ENCODE measurements at places on chromosomes 16 and 17. TPM values are rescaled to one million over a fixed set of nuclear protein-coding genes. Genes with fewer than 3 reads are reported as not detected.

- peak within 1 kb of the TSS; percentile 81 for H3K27ac ChIP-seq
- peak; percentile 48 for DNase-seq
- H3K27me3 ChIP-seq: no peaks in the 10 kb centered on the region
- peaks cover 18% of the 10 kb centered on the region for H3K36me3 ChIP-seq
These were observed at the start of gene EXOC7 for GRCh38 chr17:76103274-76104139. TSS of gene EXOC7 (minus strand) at chr17:76103787. CDS start at chr17:76103692, 95 bp downstream.

GRCh38 chr17:73650140-73650539 is 5.9 kb upstream of the SDK2 start:
- no peak overlapping the region for H3K4me3 ChIP-seq
- no peak for DNase-seq
- H3K27ac ChIP-seq: no peak overlapping the region
- peaks cover 5% of the 10 kb centered on the region for H3K4me1 ChIP-seq
- H3K36me3 ChIP-seq: no peaks in the 10 kb centered on the region

GRCh38 chr17:56908001-56908542 is 5.8 kb downstream of the TRIM25 start:
- H3K27ac ChIP-seq: no peak overlapping the region
- DNase-seq: no peak
- H3K4me3 ChIP-seq: no peak overlapping the region
- no peaks in the 10 kb centered on the region for H3K27me3 ChIP-seq
- H3K4me1 ChIP-seq: peaks cover 8% of the 10 kb centered on the region

GRCh38 chr17:35023538-35023937 is 40.0 kb downstream of the RFFL start:
- DNase-seq: no peak
- peak overlapping the region; percentile 87 for H3K27ac ChIP-seq
- no peaks in the 10 kb centered on the region for H3K27me3 ChIP-seq
- peaks cover 17% of the 10 kb centered on the region for H3K4me1 ChIP-seq
- no peaks in the 10 kb centered on the region for H3K36me3 ChIP-seq

DNA sequence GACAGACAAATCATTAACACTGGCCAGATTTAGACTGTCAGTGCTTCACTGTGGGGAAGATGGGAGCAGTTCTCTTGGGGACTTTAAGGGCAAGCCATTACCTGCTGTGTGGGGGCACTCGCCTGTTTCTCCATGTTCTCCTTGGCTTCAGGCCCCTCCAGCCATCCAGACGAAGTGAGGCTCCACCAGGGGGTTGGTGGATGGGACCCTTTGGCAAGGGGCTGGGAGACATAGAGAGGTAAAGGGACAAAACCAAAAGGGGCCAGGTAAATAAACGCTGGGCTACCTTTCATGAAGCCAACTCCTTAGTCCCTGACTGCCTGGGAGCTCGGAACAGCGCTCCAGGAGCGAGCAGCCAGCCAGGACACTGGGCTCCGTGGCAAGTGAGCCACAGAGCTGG is 14.0 kb downstream of the TBX4 start:
- H3K36me3 ChIP-seq: no peaks in the 10 kb centered on the region
- H3K4me1 ChIP-seq: no peaks in the 10 kb centered on the region
- no peak for DNase-seq
- no peak overlapping the region for H3K27ac ChIP-seq
- H3K4me3 ChIP-seq: no peak overlapping the region

DNA sequence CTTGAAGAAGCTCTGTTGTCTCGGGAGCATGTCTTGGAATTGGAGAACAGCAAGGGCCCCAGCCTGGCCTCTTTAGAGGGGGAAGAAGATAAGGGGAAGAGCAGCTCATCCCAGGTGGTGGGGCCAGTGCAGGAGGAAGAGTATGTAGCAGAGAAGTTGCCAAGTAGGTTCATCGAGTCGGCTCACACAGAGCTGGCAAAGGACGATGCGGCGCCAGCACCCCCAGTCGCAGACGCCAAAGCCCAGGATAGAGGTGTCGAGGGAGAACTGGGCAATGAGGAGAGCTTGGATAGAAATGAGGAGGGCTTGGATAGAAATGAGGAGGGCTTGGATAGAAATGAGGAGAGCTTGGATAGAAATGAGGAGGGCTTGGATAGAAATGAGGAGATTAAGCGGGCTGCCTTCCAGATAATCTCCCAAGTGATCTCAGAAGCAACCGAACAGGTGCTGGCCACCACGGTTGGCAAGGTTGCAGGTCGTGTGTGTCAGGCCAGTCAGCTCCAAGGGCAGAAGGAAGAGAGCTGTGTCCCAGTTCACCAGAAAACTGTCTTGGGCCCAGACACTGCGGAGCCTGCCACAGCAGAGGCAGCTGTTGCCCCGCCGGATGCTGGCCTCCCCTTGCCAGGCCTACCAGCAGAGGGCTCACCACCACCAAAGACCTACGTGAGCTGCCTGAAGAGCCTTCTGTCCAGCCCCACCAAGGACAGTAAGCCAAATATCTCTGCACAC is 21.2 kb downstream of the AKAP1 start:
- H3K4me3 ChIP-seq: no peak overlapping the region
- peaks cover 10% of the 10 kb centered on the region for H3K36me3 ChIP-seq
- peak overlapping the region; percentile 95 for H3K27ac ChIP-seq
- DNase-seq: no peak
- no peaks in the 10 kb centered on the region for H3K27me3 ChIP-seq
- H3K4me1 ChIP-seq: peaks cover 28% of the 10 kb centered on the region

DNA sequence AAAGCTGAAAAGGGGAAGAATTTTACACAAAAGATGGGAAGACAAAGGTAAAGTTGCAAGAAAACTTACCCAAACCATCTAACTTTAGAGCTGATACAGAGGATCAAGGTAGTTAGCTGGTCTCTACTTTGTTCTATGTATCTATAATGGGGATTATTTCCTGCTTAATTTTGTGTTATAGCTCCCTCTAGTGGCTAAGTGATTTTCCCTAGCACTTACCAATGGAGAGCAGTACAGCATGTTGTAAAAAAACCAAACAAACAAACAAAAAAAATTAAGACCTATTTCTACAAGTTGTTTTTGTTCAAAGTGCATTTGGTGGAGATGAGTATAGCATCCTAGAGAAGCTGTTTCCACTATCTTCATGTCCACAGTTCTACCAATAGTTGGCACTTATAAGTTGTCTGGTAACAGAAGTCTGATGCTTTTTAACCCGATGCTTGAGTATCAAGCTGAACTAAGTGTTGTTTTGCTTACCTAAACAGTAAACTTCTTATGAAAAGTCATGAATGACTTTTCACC is 7.5 kb downstream of the SRSF1 start:
- H3K4me1 ChIP-seq: peaks cover 36% of the 10 kb centered on the region
- H3K27me3 ChIP-seq: no peaks in the 10 kb centered on the region
- no peak overlapping the region for H3K27ac ChIP-seq
- DNase-seq: no peak
- H3K4me3 ChIP-seq: no peak overlapping the region
- H3K36me3 ChIP-seq: peaks cover 21% of the 10 kb centered on the region

DNA sequence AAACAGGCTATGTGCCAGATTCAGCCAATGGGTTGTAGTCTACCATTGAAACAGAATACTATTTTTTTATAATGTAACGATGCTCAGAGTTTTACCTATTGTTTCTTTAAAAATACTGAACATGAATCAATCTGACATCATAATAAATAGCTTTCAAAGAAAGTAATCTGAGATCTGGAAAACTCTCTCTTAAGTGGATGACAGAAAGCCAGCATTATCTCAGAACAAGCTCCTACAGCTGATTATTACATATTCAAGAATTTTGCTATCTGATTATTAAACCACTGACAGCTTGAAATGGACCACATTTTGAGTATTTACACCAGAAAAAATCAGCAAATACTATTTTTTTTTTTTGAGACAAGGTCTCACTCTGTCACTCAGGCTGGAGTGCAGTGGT is 484.2 kb upstream of the SOX9 start:
- no peak for DNase-seq
- no peaks in the 10 kb centered on the region for H3K27me3 ChIP-seq
- no peaks in the 10 kb centered on the region for H3K4me1 ChIP-seq
- H3K4me3 ChIP-seq: no peak overlapping the region
- no peak overlapping the region for H3K27ac ChIP-seq
- H3K36me3 ChIP-seq: no peaks in the 10 kb centered on the region

- H3K4me1 ChIP-seq: peaks cover 23% of the 10 kb centered on the region
- no peak overlapping the region for H3K4me3 ChIP-seq
- peak; percentile 4 for DNase-seq
These were observed 643.5 kb downstream of the CDH11 start for GRCh38 chr16:64478252-64478906.

DNA sequence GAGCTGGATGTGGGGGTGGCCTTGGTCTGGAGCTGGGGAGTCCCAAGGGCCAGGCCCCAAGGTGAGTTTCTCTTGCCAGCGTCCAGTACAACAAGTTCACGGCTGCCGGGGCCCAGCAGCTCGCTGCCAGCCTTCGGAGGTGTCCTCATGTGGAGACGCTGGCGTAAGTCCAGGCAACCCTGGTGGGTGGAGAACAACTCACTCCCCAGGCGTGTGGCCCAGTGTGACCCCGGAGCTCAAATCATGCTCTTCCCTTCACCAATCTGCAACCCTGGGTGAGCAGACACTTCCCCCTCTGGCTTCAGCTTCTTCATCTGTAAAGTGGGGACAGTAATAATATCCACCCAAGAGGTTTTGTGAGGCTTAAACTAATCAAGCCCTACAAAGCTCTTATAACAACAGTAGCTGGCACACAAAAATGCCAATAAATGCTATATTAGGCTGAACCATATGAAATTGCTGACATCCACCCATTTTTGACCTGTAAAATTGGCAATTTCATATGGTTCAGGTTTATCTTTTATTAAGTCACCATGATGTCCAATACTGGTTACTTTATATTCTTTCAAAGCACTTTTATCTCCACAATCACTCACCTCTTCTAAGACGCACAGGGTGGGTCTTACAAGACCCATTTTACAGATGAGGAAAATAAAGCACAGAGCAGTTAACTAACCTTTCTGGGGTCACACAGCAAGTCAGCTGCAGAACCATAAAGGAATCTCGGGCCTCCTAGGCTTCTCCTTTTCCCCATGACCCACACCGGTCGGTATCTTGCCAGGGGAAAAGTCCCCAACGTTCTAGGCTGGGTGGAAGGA is 19.7 kb downstream of the DEXI start:
- peak overlapping the region; percentile 84 for H3K27ac ChIP-seq
- peaks cover 59% of the 10 kb centered on the region for H3K4me1 ChIP-seq
- no peak overlapping the region for H3K4me3 ChIP-seq
- peak; percentile 82 for DNase-seq

GRCh38 chr16:22901563-22901962 is 87.6 kb downstream of the HS3ST2 start:
- no peak overlapping the region for H3K27ac ChIP-seq
- H3K4me3 ChIP-seq: no peak overlapping the region
- DNase-seq: no peak
- H3K4me1 ChIP-seq: peaks cover 4% of the 10 kb centered on the region
- H3K36me3 ChIP-seq: no peaks in the 10 kb centered on the region
- H3K27me3 ChIP-seq: no peaks in the 10 kb centered on the region

- DNase-seq: no peak
- no peak overlapping the region for H3K27ac ChIP-seq
- no peak overlapping the region for H3K4me3 ChIP-seq
- H3K36me3 ChIP-seq: no peaks in the 10 kb centered on the region
- no peaks in the 10 kb centered on the region for H3K27me3 ChIP-seq
- no peaks in the 10 kb centered on the region for H3K4me1 ChIP-seq
These were observed 6.3 kb downstream of the C17orf78 start for GRCh38 chr17:37382056-37382455.

GRCh38 chr16:72827866-72828265 is 220.1 kb downstream of the ZFHX3 start:
- no peaks in the 10 kb centered on the region for H3K27me3 ChIP-seq
- H3K27ac ChIP-seq: no peak overlapping the region
- H3K36me3 ChIP-seq: peaks cover 3% of the 10 kb centered on the region

DNA sequence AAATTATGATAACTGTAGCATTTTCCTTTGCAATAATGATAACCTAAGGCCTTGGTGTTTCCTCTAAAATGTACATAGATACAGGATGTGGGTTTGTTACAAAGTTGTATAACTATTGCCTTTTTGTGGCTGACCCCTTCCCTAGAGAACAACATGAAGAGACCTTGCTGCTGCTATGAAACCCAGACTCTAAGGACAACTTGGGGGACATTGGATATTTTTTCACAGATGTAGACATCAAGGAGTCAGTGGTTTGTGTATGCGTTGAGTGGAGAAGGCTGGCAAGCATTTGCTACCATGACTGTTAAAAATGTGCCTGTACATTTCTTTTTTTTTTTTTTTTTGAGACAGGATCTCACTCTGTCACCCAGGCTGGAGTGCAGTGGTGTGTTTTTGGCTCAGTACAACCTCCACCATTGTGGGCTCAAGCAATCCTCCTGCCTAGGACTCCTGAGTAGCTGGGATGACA is 12.3 kb downstream of the HMOX2 start:
- no peaks in the 10 kb centered on the region for H3K4me1 ChIP-seq
- DNase-seq: no peak
- H3K27ac ChIP-seq: no peak overlapping the region
- H3K36me3 ChIP-seq: peaks cover 5% of the 10 kb centered on the region

- H3K27me3 ChIP-seq: no peaks in the 10 kb centered on the region
- H3K4me1 ChIP-seq: peaks cover 36% of the 10 kb centered on the region
- peak overlapping the region; percentile 77 for H3K27ac ChIP-seq
- DNase-seq: no peak
- H3K4me3 ChIP-seq: peak overlapping the region; percentile 76
These were observed 690 bp downstream of the RHOT1 start for GRCh38 chr17:32142857-32143526.

DNA sequence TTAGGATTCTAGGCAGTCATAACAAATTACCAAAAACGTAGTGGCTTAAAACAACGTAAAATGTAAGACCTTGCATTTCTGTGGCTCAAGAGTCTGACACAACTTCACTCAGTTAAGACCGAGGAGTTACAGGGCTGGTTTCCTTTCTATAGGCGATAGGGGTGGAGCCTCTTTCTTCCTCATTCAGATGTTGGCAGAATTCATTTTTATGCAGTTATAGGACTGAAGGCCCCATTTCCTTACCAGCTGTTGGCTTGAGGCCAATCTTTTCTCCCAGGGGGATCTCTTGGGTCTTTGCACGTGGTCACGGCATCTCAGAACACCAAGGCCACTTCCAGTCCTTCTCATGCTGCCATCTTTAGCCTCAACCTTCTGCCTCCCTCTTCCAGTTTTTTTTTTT is 145.2 kb downstream of the KCNJ2 start:
- DNase-seq: no peak
- no peaks in the 10 kb centered on the region for H3K36me3 ChIP-seq
- H3K27ac ChIP-seq: no peak overlapping the region
- H3K27me3 ChIP-seq: no peaks in the 10 kb centered on the region
- H3K4me1 ChIP-seq: no peaks in the 10 kb centered on the region

GRCh38 chr17:72797142-72797541 is 295.3 kb downstream of the SLC39A11 start:
- H3K4me1 ChIP-seq: no peaks in the 10 kb centered on the region
- H3K36me3 ChIP-seq: peaks cover 3% of the 10 kb centered on the region
- no peaks in the 10 kb centered on the region for H3K27me3 ChIP-seq
- no peak overlapping the region for H3K27ac ChIP-seq
- H3K4me3 ChIP-seq: no peak overlapping the region

GRCh38 chr17:70653850-70654249 is 484.5 kb downstream of the KCNJ2 start:
- H3K27me3 ChIP-seq: no peaks in the 10 kb centered on the region
- no peaks in the 10 kb centered on the region for H3K36me3 ChIP-seq
- DNase-seq: no peak
- no peak overlapping the region for H3K4me3 ChIP-seq
- no peaks in the 10 kb centered on the region for H3K4me1 ChIP-seq
- no peak overlapping the region for H3K27ac ChIP-seq

Gene KRT40
- not detected for total RNA-seq

Gene TLCD3B
- total RNA-seq: not detected

Gene C17orf107
- 5.6 TPM for total RNA-seq

Gene CCDC78
- 0.92 TPM for total RNA-seq

Gene CES1
- total RNA-seq: 24.8 TPM

Gene ALDH3A1
- 21.2 TPM for total RNA-seq

Measured in thoracic aorta (tissue), 2 donors.